Endothelial cell (in vitro differentiated cells): ENCODE measurements at places on chromosomes 13 and 19. TPM values are rescaled to one million over a fixed set of nuclear protein-coding genes. Genes with fewer than 3 reads are reported as not detected.

DNA sequence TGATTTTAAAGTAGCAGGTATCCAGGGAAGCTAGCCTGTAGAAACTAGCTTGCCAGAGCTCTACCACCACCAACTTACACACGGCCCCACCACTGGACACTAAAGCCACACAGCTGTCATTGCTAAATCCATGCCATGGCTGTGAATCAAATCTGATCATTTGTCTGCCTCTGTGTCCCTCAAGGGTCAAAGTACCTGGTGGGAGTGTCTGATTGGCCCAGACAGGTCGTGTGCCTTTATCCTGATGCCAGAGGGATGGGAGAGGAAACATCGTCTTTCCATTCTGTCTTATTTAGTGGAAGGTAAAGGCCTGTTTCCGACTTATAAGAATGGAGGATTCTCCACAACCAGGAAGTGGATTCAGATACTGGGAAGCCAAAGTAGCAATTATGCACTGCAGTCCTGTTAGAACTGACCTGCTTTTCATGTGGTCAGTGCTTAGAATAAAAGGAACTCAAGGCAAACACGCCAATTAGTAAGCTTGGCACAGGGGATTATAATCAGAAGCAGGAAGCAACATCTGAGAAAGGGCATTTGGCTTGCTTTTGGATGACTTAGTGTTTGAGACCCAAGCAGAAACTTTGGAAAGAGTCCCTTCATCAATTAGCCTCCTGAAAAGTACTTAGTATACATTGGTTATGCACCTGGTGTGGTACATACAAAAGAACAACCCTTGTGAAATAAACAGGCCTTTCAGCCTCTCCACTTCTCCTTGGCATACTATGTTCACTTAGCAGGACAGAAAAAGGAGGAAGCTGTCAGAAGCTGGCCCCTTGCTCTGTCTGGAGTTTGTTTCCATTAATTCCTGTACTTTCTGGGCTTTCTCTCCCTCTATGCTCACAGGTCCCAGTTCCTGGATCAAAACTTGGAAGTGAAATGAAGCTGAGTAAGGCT lies 192.4 kb downstream of the NUFIP1 start:
- DNase-seq, result no peak

DNA sequence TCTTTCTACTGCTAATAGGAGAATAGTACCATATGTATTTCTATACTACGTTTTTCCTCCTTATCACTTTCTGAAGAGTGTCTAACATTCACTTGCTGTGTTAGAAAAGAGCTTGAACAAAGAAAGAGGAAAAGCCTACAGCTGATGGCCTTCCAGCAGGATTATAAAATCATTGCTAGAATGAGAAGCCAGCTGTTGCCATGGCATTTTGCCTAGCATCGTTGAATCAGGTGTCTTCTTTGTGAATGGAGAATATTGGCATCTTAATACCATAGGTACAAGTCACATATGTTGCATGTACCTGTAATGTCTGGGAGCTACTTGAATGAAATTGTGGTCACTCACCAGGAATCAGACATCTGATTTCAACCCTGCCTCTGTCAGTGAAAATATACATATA lies 1174.9 kb downstream of the PCDH17 start:
- DNase-seq, result no peak

The ACP5 gene
- 0.95 TPM for total RNA-seq

The URAD gene
- not detected for total RNA-seq

The PNMA8A gene
- 12.4 TPM for total RNA-seq
